NCI-H2171 treated with DMSO at 0.1 percent for 48 hours (cell line): ENCODE measurements at places on chromosomes 12 and 14.
A peak's percentile ranks its signal among the peaks of the same experiment; 100 is the strongest.

- DNase-seq, result no peak
Measured at GRCh38 chr14:41449066-41449465, 157.6 kb upstream of the LRFN5 start.

GRCh38 chr12:108594-108993 is 42.0 kb downstream of the IQSEC3 start:
- DNase-seq, result peak; percentile 42

GRCh38 chr14:85579942-85580341 is 50.0 kb downstream of the FLRT2 start:
- no peak for DNase-seq

- no peak for DNase-seq
Measured at GRCh38 chr12:67989184-67989920, at the start of gene IFNG-AS1. TSS of gene IFNG-AS1 (plus strand) at chr12:67989447.

- no peak for DNase-seq
Measured at GRCh38 chr14:94975366-94975765, 182.0 kb downstream of the DICER1 start.

- peak; percentile 10 for DNase-seq
Measured at GRCh38 chr12:66240096-66240820, 51.2 kb downstream of the IRAK3 start.

- DNase-seq, result no peak
Measured at GRCh38 chr12:67701121-67701520, 52.6 kb downstream of the DYRK2 start.

DNA sequence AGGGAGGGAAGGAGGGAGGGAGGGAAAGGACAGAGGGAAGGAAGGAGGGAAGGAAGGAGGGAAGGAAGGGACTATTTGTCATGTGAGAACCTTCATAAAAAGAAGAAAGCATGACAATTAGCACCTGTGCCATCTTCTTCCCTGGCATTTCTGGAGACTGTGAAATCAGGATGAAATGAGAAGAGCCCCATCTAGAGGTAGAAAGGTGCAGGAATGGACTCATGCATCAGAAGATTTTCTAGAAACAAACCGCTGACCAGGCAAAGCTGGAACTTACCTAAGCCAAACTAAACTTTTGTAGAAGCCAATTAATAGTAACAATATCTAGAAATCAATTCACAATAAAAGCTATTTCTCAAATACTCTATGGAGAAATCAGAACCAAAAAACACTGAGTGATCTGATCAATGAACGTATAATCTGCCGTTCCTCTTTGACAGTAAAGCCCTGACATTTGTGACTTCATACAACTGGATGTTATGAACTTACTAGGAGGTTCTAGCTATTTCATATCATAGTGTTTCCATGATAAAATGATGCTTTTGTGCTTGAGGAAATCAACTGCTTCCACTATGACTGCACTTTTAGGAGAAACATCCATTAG is 24.4 kb upstream of the CRACR2A start:
- peak; percentile 93 for DNase-seq

- no peak for DNase-seq
Measured at GRCh38 chr12:47903927-47904712, 674 bp downstream of the VDR start.

GRCh38 chr12:47718531-47718930 is 6.8 kb downstream of the ENDOU start:
- DNase-seq, result no peak

- DNase-seq, result no peak
Measured at GRCh38 chr14:93285044-93285443, 47.8 kb downstream of the BTBD7 start.

- DNase-seq, result no peak
Measured at GRCh38 chr12:113291586-113291985, 43.3 kb downstream of the SLC8B1 start.
